Activated CD4-positive, alpha-beta memory T cell treated with anti-CD3 and anti-CD28 coated beads, Interleukin-2, amount 10 ng/mL, durations not matched to agents 7 days and 5 days (primary cell): ENCODE measurements at places on chromosomes 16 and 17. TPM values are rescaled to one million over a fixed set of nuclear protein-coding genes. Genes with fewer than 3 reads are reported as not detected.

The TMIGD1 gene
- not detected for total RNA-seq

The KLHL36 gene
- 49.0 TPM for total RNA-seq

The LGALS9 gene
- 238 TPM for total RNA-seq

The KRTAP4-16 gene
- not detected for total RNA-seq

The NACA2 gene
- not detected for total RNA-seq

The CDH5 gene
- not detected for total RNA-seq

The ZNF646 gene
- total RNA-seq: 32.1 TPM

The SETD6 gene
- total RNA-seq: 8.9 TPM

The WDR59 gene
- total RNA-seq: 67.1 TPM
